NCI-H524 treated with DMSO at 0.1 percent for 48 hours (cell line): ENCODE measurements at places on chromosomes 3 and 15.

GRCh38 chr3:129602309-129602708, 4.2 kb downstream of the PLXND1 start:
- DNase-seq: no peak

DNA sequence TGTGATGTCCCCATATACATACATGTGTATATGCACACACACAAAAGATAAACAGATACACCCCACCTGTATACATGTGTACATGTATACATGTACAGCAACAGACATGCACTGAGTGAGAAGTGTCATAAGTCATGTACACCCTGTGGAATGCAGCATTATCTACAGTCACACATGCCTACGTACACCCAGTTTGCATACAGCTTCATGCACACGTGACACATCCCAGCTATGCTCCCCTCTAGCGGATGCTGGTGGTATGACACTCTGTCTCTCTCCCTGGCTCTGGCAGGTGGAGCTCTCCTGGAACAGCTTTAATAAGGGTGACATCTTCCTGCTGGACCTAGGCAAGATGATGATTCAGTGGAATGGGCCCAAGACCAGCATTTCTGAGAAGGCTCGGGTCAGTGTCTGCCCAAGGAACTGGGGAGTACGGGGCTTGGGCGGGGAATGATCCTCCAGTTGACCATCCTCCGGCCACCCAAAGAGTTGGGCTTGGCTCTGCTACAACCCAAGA, 6.3 kb downstream of the VILL start:
- DNase-seq: peak; percentile 35

GRCh38 chr3:194977356-194977755, 291.7 kb downstream of the FAM43A start:
- DNase-seq: no peak

DNA sequence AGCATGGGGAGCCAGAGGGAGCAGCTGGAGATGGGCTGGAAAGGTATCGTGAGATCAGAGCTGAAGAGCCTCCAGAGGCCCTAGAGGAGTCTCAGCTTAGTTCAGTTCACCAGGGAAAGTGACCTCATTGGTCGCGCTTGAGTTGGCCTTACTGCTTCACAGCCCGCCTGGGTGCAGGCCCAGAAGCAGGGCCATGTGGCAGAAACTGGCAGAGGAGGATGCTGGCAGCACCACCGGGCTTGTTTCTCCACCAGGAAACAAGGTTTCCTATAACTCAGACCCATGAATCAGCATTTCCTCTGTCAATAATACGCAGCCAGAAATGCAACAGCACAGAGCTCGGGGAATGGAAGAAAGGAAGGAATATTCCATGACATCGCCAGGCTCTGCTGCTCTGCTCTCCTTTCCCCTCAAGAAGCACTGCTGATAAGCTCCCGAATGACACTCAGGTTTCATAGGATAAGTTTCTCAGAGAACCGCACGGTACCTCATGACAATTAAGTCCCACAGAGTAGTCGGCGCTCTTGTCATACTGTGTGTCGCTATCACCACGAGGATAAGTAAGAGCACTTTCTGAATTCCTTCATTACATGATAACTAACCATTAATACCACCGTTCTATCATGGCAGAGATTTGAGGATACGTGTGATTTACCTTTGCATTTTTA, 147.1 kb upstream of the LPP start:
- DNase-seq: no peak

GRCh38 chr3:156477323-156477722, 77.6 kb downstream of the SSR3 start:
- no peak for DNase-seq

DNA sequence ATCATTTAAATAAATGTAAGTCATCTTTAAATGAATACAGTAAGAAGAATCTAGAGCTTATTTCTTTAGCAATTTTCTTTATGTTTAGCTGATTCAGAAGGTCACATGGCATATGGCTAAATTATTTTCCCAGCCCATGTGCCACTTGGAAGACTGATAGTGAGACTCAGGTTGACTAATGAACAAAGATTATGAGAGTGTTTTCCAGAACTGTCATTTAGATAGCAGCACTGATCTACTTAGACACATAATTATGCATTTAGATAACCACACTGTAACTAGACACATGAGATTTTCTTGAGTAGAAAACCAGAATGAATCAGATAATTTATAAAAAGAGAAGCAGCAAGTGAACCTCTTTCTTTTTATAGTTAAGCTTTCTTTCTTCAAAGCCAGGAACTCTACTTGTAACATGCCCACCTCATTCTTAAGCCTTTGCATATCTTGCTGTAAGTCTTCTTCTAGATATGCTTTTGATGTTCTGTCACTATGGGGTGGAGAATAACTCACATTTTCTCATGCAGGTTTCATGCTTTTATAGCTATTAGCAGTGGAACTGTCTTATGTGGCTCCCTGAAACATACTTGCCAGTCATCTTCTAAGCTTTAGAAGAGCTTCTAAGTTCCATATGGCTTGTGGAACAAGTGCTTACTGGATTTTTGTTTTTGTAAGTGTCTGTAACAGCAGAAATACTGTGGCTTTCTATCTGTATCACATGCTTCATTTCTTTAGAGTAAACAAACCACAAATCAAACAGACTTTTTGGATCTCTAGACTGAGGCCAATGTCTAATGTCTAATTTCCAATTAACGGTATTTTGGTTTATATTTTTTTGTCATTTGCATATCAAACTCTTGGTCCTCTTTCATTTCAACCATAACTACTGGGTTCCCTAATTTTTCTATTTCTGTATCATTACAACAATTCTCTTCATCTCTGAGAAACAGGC, 101.4 kb downstream of the LMLN start:
- DNase-seq: no peak

DNA sequence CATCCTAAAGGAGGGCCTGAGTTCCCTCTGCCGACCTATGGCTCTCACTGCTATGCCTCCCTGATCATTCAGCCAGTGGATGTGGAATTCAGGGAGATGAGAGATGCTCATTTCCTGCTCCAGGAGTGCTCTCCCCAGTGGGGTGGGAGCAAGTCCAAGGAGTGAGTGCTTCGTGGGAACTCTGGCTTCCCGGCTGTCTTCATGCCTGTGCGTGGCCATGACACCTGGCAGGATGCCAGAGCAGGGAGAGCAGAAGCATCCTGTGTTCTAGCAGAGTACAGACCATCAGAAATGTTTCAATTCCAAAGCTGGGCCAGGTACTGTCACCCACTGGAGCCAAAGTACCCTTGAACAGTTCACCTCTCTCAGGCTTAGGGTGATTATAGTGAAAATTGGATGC, 45.1 kb downstream of the APH1B start:
- no peak for DNase-seq

- DNase-seq: peak; percentile 73
Measured at GRCh38 chr3:118186051-118186450, 848.6 kb downstream of the IGSF11 start.

DNA sequence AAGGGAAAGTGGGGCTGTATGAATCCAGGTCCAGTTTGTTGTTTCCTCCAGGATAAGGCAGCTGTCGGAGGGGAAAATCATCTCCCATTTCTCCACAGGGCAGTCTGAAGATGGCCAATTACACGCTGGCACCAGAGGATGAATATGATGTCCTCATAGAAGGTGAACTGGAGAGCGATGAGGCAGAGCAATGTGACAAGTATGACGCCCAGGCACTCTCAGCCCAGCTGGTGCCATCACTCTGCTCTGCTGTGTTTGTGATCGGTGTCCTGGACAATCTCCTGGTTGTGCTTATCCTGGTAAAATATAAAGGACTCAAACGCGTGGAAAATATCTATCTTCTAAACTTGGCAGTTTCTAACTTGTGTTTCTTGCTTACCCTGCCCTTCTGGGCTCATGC, 911 bp downstream of the CCRL2 start:
- no peak for DNase-seq

DNA sequence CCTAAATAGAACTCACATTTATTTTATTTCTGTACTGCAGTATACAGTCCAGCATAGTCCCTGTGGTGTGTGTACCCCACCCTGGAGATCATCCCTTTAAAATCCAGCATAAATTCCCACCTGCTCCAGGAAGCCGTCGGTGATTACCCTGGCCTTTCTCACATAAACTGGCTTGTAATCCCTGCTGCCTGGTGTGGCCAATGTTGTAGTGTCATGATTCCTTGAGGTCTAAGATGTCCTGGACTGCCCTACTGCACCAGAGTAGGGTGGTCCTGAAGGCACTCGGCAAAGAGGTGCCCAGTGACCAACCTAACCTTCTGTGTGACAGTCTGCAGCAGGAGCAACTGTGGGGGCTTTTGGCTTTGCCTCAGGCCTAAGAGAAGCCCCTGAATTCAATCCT, 58.9 kb downstream of the ITGA11 start:
- DNase-seq: no peak

GRCh38 chr3:73523661-73524060, 101.1 kb downstream of the PDZRN3 start:
- DNase-seq: no peak

- DNase-seq: no peak
Measured at GRCh38 chr15:36814708-36815107, 235.3 kb downstream of the CDIN1 start.

- DNase-seq: no peak
Measured at GRCh38 chr15:65512807-65513416, 4.6 kb downstream of the DPP8 start.

GRCh38 chr3:10551821-10552630, 46.6 kb upstream of the ATP2B2 start:
- DNase-seq: no peak

- DNase-seq: no peak
Measured at GRCh38 chr15:49215768-49216739, 46.0 kb downstream of the GALK2 start.

- DNase-seq: peak; percentile 70
Measured at GRCh38 chr15:38941399-38941953, 376.9 kb upstream of the RASGRP1 start.

- no peak for DNase-seq
Measured at GRCh38 chr3:69199942-69200341, 77.5 kb upstream of the LMOD3 start.

- DNase-seq: no peak
Measured at GRCh38 chr3:58835086-58835485, 168.5 kb upstream of the FAM3D start.

DNA sequence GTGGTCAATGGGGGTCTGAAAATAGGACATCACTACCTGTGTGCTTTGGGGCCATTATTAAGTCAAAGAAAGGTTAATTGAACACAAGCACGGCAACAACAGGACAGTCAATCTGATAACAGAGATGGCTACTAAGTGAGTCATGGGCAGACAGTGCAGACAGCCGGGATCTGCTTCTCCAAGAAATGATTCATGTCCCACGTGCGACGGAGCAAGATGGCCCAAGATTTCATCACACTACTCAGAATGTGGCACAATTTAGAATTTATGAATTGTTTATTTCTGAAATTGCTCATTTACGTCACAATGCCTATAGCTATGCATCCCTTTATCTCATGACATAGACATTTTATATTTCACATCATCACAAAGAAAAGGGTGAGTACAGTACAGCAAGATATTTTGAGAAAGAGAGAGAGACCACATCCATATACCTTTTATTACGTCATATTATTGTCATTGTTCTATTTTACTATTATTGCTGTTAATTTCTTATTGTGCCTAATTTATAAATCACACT, 770.6 kb upstream of the NR2F2 start:
- DNase-seq: no peak

DNA sequence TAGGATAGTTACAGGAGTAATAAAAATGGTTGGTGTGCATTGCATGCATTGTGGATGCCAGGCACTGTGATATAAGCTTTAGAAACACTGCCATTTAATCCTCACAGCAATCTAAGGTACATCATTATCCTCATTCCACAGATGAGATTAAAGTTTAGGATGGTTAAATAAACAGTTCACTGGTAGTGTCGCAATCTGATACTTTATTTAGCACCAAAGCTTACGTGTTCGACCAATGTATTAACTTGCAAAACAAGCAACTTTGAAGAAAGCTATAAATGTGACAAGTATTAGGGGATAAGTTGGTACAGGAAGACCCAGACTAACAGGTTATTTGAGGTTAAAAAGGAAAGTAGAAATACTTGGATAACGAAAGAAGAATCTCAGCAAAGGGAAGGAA, 150.5 kb upstream of the ZNF385D start:
- no peak for DNase-seq

DNA sequence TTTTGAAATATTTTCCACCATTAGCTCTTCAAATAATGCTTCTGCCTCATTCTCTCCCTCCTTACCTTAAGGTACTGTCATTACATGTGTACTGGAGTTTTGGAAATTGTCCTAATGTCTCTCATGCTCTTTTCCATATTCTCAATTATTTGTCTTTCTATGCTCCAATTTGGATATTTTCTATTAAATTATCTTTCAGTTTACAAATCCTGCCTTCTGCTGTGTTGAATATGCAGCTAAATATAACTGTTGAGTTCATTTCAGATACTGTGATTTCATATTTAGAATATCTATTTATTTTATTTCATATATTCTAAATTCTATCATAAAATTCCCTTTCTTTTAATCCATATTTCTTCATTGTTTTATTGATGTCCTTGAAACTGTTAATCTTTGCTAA, 388.0 kb upstream of the CDIN1 start:
- DNase-seq: no peak

DNA sequence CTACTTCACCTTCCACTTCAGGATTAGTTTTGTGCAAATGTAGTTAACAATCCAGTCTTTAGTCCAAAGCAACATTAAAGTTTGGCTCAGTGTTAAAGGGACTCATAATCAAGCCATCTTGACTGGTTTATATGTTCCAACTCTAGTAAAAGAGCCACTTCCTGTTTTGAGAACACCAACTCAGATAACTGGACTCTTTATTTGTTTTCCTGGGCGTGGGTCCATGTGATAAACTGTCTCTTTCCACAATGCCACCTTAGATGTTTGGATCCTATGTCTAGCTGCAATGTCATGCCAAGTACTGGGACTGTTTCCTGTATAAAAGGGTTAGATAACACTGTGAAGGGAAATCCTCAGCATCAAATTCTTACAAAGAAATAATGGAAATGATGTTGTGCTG, 545.0 kb downstream of the PYDC2 start:
- no peak for DNase-seq

DNA sequence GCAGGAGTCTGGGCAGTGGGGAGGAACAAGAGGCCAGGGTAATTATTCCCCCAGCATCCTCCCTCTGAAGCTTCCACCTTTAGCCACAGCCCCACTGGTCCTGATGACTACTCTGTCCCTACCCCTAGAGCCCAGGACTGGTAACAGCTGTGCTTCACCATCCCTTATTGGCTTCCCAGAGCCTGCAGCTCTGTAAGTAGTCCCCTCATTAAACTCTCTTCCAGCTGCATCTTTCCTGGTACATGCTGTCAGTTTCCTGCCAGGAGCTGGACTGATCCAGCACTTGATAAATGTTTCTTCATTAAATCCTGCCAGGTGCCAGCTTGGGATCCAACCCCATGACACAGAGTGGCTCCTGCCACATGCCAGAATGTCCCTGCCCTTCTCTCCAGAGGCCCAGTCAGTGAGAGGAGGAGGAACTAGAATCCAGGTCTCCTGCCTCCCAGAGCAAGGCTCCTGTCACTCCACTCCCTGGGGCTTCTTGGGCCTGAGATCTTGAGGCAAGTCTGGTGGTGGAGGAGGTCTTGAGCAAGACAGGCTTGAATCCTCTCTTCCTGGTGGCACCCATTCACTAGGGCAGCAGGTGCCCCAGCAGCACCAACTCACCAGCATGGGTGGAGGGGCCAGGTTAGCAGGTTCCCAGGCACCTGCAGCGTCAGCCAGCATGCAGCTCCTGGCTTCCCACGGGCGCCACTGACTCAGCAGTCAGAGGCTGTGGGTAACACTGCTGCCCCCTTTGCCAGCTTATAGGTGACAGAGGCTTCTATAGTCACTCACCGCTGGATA, 27.6 kb downstream of the FBXW12 start:
- DNase-seq: no peak

GRCh38 chr15:101127506-101128076, 124.3 kb downstream of the CHSY1 start:
- peak; percentile 97 for DNase-seq
